ENCODE measurements at places on chromosomes 4 and X.
A peak's percentile ranks its signal among the peaks of the same experiment; 100 is the strongest.

DNA sequence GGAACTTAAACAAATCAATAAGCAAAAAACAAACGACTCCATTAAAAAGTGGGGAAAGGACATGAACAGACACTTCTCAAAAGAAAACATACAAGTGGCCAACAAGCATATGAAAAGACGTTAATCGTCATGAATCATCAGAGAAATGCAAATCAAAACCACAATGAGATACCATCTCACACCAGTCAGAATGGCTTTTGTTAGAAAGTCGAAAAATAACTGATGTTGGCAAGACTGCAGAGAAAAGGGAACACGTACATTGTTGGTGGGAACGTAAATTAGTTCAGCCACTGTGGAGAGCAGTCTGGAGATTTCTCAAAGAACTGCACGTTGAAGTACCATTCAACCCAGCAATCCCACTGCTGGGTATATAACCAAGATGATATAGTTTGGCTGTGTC lies 23.7 kb downstream of the NEUROG2 start:
- DNase-seq: no peak

DNA sequence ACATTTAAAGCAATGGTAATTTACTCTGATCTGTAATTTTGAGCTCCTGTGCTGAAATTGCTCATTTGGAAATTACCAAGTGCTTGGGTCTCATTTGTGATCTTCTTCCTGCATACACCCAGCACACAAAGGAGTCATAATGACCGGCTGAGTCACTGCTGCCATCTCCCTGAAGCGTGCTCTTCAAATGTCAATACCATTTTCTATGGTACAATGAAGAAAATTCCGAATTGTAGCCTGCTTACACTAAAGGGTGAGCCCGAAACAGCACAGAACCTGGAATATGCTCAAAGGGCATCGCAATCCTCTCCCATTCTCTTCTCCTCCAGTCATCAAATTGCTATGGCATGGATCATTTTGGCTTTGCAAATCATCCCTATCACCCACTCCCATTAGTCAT lies 140.5 kb downstream of the GRIA3 start:
- no peak for DNase-seq

DNA sequence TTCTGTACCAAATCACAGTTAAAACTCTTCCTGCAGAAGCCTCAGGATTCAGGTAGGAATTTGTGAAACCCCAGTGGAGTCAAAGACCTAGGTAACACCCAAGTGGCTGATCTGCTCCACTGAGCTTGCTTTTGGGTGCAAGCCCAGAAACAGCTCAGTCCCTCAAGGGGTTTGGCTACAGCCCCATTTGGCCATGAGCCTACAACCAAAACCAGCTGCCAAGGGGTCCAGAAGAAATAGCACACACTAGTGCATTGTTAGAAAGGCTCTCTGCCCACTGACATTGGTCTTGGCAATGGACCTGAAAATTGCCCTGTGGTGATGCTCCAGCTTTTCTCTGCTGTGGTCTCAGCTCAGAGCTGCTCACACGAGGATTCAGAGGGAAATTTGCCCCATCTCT lies 577.4 kb upstream of the INTU start:
- peak; percentile 12 for DNase-seq

DNA sequence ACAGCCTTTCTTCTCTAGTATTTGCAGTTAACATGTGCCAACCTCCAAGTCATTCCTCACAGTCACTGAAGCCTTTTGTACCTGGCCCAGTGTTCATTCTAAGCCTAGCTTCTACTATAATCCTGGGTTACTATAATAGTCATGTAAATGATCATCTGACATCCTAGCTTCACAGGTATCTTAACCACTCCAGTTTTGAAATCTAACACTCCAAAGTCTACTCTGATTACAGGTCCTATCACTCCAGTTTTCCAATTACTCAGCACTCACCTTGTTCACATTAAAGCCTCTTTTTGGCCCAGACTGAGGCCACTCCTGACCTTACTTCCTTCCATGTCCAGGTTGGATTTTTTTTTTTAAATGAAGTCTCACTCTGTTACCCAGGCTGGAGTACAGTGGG lies 87.6 kb upstream of the ZCCHC13 start:
- no peak for DNase-seq

DNA sequence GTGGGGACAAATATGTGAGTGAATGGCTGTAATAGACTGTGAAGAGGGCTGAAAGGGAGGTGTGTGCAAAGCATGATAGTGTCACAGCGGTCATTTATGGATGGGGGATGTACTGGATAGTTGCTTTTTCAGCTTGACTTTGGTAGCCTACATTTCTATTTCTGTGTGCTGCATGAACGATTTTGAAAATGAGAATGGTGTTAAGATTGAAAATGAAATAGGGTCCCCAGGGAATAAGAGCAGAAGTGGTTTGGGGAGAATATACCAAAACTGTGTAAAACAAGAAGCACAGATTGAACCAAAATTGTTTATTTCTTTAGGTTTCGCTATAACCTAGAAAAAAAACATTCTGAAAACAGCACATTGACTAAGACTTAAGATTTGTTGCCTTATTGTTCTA lies 58.8 kb upstream of the CLNK start:
- no peak for DNase-seq

GRCh38 chr4:92357966-92358365 lies 54.2 kb downstream of the GRID2 start:
- DNase-seq: no peak

- no peak for DNase-seq
Measured at GRCh38 chr4:10741961-10742699, 57.6 kb upstream of the CLNK start.

- no peak for DNase-seq
Measured at GRCh38 chrX:81392396-81392795, 190.5 kb downstream of the SH3BGRL start.

- DNase-seq: peak; percentile 45
Measured at GRCh38 chrX:155086202-155086840, 15.0 kb downstream of the BRCC3 start.

- peak; percentile 49 for DNase-seq
Measured at GRCh38 chr4:44629280-44629866, 22.1 kb downstream of the YIPF7 start.

- DNase-seq: no peak
Measured at GRCh38 chr4:8710416-8710815, 117.9 kb downstream of the CPZ start.

- DNase-seq: no peak
Measured at GRCh38 chr4:56787380-56787779, 34.1 kb downstream of the SPINK2 start.

GRCh38 chr4:89056292-89056952 lies 563 bp downstream of the FAM13A start:
- no peak for DNase-seq

- DNase-seq: peak; percentile 28
Measured at GRCh38 chr4:185134307-185134869, 8.7 kb upstream of the SLC25A4 start.

- peak; percentile 43 for DNase-seq
Measured at GRCh38 chrX:39752815-39753214, 344.9 kb downstream of the BCOR start.

GRCh38 chr4:114386637-114387233 lies 211.9 kb upstream of the UGT8 start:
- DNase-seq: peak; percentile 18

DNA sequence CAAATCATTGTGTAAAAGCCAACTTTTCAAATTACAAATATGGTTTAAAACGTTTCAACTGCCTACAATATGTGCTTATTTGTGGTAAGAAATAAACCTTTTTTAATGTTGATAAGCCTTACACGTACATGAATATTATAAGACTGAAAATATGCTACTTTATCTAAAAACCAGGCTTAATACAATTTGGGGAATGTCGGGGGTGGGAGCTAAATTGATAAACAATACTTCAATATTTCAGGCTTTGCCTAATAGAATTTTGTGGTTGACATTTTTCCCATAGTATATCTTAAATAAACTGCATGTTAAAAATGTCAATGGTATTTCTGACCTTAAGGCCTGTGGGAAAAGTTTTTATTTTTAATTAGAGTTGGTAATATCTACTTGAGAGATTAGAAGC lies 69.8 kb upstream of the SLIT2 start:
- DNase-seq: no peak

DNA sequence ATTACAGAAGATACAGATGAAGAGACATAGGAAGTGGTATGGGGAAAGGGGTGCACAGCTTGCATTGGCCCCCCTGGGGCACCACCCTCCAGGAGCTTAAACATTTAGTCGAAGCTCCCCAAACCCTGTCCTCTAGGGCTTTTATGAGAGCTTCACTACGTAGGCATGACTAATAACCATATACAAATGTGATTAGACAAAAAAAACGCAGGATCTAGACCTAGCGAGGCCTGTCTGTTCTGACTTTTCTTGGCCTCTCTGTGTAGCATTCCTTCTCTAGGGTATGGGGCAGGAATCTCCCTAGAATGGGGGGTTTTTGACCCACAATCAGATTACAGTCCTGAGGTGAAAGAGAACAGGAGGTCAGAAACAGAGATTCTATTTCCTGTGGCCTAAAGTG lies 293.7 kb upstream of the GALNTL6 start:
- no peak for DNase-seq

DNA sequence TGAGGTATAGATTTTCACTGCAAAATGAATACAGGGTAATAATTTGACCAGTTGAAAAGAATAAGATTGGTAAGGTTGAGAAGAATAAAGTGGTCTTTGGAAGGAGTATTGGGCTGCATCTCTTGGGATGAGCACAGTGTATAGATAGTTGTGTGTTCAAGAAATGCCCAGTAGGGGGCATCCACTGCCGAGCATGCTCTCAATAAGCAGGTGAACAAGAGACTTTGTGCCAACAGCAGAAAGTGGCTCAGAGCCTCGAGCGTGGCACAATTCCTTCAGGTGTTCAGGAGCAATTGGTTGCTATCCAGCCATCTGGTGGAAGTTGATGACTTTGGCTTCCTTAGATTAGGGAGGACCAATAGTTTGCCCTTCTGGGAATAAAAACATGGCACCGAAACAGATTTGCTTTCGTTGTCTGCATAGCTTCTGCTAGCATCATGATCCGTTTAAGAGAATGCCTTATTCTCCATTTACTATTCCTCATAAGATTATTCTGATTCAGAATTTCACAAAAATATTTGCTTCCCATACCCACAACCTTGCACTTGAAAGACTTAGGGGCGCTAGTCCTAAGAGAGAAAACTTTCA lies 258.1 kb upstream of the NEIL3 start:
- peak; percentile 69 for DNase-seq

GRCh38 chr4:68162196-68162595 lies 32.5 kb upstream of the TMPRSS11F start:
- DNase-seq: no peak

DNA sequence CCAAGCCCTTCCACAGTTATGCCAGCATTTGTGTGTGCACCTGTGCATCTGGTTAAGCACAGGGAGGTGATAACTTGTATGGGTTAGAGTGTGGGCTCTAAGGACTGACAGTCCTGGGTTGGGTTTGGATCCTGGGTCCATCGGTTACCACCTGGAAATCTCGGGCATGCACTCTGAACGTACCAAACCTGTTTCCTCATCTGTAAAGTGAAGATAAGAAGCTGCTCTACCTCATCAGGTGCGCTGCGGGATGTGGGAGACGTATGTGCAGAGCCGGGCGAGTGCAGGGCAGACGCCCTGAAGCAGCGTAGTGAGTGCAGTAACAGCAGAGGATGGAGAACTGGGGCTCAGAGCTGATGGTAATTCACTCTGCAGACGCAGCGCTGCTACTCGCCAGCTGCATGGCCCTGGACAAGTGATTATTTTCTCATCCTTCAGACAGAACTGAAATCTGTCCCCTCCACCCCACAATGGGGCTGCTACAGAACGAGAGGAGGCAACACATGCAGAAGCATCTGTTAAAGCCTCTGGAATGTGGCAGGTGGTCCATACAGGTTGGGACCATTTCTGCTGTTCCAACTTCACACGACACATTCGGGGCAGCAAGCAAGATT lies 64.4 kb downstream of the HADH start:
- no peak for DNase-seq

DNA sequence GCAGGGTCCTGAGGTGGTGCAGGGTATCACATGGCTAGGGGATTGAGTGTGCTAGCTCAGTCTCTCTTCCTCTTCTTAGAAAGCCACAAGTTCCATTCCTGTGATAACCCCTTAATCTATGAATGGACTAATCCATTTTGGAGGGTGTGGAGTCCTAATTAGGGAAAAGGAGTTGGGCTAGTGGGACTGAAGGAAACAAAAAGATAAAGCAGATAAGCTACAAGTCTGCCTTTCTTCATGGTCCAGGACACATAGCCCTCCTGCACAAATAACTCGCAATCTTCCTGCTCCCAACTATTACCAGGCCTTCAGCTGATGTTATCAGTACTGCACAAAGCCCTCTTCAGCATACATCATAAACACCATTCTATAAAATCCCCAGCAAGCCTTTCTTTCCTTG lies 44.2 kb downstream of the ZNF81 start:
- DNase-seq: no peak

DNA sequence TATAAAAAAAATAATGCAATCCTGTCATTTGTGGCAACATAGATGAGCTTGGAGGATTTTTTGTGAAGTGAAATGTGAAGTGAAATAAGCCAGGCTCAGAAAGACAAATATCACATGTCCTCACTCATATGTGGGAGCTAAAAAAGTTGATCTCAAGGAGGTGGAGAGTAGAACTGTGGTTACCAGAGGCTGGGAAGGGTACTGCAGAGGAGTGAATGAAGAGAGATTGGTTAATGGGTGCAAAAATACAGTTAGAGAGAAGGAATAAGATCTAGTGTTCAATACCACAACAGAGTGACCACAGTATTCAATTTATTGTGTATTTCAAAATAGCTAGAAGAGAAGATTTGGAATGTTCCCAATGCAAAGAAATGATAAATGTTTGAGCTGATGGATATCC lies 13.4 kb upstream of the ZCCHC18 start:
- no peak for DNase-seq

DNA sequence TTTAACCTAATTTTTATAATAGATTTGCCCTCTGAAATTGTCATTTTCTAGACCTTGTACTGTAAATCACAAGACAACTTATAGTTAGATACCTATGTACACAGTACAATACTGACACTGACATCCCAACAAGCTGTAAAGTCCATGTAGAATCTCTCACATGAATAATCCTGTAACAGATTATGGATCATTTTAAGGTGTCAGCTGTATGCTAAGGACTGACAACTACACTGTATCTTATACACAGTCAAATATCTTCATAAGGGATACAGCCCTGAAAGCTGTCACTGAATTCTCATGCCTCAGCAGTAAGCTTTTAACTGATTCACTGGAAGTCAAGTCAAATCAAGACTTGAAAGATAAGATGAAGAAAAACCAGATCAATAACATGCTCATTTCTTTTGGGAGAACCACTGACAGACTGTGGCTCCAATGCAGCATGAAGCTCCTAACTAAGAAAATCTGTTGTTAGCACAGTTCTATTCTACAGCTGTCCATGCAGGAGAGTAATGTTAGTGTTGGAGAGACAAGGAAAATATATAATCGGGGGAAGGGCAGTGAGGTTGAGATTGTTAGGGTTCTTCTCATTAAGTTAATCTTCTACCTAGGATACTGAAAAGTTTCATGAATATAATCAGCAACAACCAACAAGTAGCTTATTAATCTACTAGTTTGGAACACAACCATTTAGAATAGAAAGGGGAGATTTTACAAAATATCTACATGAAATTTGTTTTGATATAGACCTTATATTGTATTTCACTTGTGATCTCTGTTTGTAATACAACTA lies 612.0 kb downstream of the PCDH18 start:
- no peak for DNase-seq
